ENCODE measurements at places on chromosomes 1 and 21.

GRCh38 chr1:152035539-152036266 is 1.1 kb downstream of the S100A11 start:
- no peak for DNase-seq

DNA sequence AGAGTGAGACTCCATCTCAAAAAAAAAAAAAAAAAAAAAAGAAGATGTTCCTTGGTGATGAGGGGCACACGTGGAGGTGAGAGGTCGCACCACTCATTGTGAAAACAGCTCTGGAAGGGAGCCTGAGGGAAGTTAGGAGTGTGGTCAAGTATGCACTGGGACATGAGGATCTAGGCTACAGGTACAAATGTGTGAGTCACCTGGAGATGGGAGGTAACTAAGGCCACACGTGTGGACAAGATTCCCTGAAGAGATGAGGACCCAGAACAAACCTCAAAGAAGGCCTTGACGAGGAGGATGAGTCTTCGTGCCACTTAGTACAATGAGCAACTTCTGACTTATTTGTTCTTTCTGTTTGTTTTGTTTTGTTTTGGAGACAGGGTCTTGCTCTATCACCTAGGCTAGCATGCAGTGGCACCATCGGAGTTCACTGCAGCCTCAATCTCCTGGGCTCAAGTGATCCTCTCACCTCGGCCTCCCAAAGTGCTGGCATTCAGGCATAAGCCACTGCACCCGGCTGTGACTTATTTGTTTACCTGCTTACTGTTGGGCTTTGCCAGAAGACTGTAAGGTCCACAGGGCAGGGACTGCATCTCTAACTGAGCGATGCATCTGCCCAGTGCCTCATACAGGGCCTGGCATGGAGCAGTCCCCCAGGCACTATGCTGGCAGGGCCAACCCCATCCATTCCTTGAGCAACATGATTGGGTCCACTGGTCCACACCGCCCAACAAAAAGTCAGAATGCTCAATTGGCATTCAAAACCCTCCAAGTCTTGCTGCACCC is 6.4 kb downstream of the ASAP3 start:
- DNase-seq, result no peak

GRCh38 chr1:229554886-229555621 is 3.5 kb downstream of the ABCB10 start:
- DNase-seq, result no peak

DNA sequence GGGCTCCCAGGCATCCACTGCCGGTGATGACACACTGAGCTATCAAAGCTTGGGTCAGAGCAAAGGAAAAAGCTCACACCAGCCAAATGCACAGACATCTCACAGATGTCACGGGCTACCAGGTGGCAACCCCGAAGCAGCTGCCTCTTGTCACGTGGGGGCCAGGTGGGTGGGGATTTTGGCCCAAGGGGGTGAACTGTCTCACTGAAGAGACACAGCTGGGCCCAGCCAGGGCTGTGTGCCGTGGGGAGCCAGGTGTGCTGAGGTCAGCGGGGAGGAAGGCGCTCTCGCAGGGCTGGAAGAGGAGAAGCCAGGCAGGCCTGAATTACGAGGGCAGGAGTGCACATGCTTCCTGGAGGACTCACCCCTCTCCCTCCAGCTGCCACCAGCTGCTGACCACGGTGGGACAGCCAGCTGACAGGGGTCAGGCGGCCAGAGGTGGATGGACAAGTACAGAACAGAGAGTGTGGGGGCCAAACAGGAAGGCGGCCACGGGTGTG is 32.4 kb downstream of the KCNN3 start:
- DNase-seq, result no peak

DNA sequence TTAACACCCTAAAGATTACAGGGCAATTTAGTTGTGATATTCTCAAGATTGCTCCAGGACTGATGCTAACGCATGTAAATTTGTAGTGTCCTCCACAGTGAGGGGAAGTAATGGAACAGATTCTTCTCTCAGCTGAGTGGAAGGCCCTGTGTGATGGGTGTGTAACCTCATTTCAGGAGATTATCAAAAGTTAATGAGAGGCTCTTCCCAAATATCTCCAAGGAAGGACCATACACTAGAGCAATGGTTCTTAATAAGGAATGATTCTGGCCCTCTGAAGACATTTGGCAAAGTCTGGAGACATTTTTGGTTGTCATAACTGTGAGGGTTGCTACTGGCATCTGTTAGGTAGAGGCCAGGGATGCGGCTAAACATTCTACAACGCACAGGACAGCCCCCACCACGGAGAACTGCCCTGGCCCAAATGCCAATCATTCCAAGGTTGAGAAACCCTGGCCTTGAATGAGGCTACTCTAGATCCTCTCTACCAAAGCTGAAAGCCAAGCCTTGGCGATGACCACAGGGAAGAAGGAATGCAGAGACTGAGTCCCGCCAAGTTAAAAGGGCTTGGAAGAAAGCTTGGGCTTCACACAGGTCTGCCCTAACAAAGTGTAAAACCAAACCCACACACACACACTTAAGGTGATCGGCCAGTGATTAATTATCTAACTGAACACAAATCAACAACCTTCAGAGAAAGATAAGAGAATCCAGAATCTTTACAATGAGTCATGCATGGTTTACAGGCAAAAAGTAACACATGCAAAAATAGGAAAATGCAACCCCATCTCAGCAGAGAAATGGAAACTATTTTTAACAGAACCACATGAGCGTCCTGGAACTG is 135.8 kb downstream of the SYF2 start:
- DNase-seq, result no peak

- DNase-seq, result no peak
Measured at GRCh38 chr1:3306583-3307291, 147.7 kb upstream of the ARHGEF16 start.

- no peak for DNase-seq
Measured at GRCh38 chr1:64875606-64876005, 90.7 kb downstream of the JAK1 start.

DNA sequence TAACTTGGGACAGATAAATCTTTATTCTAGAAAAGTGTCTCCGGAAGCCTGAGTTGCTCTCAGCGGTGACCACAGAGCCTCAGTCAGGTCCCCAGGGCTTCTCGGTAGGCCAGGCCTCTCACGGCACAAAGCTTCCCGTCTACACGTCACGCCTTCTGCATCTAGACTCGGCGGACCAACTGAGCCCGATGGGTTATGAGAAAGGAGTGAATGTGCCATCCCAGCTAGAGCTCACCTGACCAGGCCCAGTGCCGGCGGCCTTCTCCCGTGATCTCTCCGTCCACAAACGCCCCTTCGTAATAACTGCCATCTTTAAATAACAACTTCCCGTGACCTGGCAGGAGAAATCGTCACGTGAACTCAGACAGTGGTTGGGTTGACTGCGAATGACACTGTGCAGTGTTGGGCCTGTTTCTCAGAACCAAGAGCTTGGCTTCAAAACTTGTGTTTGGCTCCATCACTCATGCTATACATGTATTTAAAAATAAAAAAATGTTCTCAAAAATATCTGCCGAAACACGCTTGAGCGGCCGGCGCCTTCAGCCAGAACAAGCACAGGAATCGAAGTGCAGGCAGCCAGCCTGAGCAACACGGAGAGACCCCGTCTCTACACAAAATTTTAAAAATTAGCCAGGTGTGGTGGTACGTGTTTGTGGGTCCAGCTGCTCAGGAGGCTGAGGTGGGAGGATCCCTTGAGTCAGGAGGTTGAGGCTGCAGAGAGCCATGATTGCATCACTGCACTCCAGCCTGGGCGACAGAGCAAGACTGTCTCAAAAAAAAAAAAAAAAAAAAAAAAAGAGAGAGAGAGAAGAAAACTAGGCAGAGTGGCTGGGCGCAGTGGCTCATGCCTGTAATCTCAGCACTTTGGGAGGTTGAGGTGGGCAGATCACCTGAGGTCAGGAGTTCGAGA is 3.1 kb downstream of the MORN1 start:
- no peak for DNase-seq

- DNase-seq, result no peak
Measured at GRCh38 chr1:183792300-183792699, 12.6 kb upstream of the RGL1 start.

DNA sequence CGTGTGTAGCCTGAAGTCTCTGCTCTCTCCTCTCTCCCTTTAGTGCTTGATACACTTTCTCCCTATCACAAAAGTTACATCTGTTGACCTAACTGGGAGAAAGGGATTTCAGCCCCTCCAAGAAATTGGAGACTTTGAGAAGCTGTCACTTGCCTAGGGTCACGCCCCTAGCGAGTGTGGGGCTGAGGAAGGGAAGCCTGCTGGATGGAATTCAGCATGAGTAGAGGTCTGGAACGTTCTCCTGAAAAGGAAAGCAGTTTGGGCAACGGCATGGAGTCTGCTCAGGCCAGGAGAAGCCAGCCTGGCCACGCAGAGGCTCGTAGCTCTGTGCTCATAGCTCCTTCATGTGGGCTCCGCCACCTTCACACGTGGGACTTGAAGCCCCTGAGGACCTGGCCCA is 22.4 kb downstream of the COL16A1 start:
- no peak for DNase-seq

GRCh38 chr21:33647587-33647986 is 5.3 kb downstream of the ITSN1 start:
- no peak for DNase-seq

DNA sequence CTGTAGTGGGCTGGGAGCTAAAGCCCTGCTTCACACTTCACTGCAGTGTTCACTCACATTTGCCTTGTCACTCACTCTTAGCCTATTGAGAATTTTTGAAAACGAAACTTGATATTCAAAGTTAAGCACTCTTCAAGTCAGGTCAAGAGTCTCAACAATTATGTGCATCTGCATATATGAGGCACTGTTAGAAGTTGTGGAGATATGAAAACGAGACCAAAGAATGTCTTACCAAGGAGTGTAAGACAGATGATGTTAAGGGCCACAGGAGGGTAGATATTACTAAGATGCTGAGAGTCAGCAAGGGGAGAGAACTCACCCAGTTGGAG is 64.7 kb upstream of the GJA8 start:
- DNase-seq, result no peak

DNA sequence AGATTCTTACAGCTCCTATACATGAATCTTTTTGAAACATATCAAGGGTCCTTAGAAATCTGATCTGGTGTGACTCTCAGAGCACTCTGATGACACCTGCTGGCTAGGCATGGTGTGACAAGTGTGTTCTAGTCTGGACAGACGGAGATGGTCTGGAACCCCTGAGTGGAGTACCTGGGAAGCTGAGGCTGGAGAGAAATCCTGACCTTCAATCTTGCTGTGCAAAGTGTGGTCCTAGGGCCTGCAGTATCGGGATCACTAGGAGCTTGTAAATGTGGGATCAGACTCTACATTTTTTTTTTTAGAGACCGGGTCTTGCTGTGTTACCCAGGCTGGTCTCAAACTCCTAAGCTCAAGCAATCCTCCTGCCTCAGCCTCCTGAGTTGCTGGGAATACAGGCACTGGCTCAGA is 78.6 kb upstream of the SOD1 start:
- DNase-seq, result peak; percentile 84

DNA sequence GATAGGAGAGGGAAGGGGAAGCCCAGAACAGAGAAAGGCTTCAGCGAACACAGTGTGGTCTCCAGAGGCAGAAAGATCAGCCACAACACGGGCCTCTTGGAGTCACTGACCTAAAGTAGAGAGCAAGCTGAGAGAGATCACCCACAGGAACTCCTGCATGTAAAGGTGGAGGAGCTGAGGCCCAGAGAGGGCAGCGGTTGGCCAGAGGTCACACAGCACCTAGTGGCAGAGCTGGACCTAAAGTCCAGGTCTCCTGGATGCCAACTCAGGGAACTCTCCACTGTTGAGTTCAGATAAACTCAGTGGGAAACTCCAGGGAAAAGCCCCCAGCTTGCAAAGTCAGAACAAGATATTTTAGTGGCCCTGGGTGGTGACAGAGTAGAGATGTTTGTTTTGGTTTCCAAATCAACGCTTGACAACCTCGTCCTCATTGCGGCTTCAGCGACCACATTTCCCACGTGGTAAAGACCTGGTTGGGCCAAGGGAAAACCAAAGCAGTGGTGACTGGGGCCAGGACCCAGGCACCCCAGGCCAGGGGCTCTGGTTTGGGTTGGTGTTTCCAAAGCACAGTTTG is 4.6 kb downstream of the IFFO2 start:
- peak; percentile 55 for DNase-seq

DNA sequence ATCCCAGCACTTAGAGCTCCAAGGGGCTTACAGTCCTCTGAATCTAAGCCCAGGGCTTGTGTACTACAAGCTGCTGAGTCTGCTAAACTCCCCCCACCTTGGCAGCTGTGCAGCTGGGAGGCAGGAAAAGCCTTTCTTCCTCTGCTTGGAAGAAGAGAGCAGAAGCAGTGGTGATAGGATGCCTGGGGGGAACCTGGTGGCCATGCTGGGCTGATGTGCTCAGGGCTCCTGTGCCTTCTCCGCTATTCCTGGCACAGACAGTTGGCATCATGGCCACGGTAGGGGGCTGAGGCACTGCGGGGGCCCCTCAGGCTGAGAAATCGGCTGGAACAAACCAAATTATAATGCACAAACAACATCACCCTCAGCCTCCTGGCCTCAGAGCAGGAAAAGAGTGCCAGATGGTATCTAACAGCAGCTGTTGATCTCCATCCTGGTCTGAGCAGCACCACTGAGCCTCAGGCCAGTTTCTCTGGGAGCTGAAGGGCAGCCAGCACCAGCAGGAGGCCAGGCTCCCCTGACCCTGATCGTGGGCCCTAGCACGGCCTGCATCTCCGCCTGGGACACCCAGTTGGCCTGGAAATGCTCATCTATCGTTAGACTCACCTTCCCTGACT is 35.8 kb downstream of the ECE1 start:
- DNase-seq, result no peak

DNA sequence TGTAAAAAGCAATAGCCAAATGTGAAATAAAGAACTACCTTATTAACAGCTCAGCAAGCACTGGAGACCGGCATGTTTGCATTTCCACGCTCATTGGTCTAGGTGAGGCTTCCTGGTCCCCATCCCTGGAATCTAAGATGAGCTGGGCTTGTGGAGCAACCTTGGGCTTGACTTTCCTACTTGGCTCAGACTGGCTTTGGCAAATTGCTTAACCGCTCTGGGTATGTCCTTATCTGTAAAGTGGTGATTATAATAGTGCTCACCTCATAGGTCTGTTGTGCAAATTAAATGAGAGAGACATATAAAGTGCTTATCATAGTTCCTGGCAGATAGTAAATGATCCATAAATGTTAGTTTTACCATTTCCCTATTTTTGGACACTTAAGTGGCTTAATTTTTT is 49.4 kb upstream of the CACNA1E start:
- DNase-seq, result no peak

GRCh38 chr21:44397431-44398031 is 44.1 kb downstream of the TRPM2 start:
- DNase-seq, result no peak

GRCh38 chr21:34280959-34281358 is 82.8 kb upstream of the KCNE2 start:
- no peak for DNase-seq

- no peak for DNase-seq
Measured at GRCh38 chr1:4172644-4173599, 272.9 kb upstream of the C1orf174 start.

- DNase-seq, result no peak
Measured at GRCh38 chr1:3616861-3617260, 5.6 kb upstream of the MEGF6 start.

GRCh38 chr21:36325373-36326010 is 5.5 kb downstream of the MORC3 start:
- no peak for DNase-seq

DNA sequence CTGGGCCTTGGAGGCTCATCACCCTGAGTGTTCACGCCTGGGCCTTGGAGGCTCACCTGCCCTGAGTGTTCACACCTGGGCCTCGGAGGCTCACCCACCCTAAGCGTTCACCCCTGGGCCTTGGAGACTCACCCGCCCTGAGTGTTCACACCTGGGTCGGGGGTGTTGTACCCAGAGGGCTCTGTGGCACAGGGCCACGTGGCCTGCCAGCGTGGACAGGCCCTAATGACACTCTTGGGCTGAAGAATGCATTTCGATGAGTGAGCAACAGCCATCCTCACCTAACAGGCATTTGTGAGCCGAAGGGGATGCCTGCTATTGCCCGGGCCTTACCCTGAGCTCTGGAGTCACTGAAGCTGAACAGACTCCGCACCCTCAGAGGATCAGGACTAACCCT is 17.5 kb downstream of the SLC19A1 start:
- DNase-seq, result no peak
